ENCODE measurements at places on chromosomes 3 and 15.

DNA sequence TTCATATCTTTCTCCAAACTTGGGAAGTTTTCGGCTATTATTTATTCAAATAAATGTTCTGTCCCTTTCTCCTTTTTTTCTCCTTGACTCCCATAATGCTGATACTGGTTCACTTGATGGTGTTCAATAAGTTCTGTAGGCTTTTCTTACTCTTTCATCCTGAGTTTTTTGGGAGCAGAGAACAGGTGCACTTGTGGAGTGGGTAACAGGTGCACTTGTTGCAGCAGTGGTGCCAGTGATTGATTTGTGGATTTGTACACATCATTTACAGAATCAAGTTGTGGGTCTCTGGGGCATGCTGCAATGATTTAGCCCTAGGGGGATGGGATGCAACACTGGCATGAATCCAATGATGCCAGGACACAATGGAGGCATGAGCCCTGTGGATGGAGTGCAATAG, 14.8 kb upstream of the OR5H1 start:
- no peak for DNase-seq

DNA sequence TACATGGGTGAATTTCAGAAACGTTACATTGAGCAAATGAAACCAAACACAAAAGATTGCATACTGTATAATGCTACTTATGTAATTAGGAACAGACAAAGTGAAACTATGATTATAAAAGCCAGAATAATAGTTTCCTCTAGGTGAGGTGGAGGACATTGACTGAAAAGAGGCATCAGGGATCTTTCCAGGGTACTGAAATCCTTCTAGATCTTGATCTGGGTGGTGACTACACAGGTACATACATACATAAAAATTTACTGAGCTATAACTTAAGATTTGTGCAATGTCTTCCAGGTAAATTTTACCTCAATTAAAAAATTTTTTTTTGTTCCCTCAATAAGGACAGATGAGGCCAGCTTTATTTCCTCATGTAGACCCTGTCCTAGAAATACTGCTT, 665.6 kb upstream of the UBE2E2 start:
- DNase-seq, result no peak

GRCh38 chr3:52606373-52607085, 70.1 kb downstream of the UQCC5 start:
- no peak for DNase-seq

DNA sequence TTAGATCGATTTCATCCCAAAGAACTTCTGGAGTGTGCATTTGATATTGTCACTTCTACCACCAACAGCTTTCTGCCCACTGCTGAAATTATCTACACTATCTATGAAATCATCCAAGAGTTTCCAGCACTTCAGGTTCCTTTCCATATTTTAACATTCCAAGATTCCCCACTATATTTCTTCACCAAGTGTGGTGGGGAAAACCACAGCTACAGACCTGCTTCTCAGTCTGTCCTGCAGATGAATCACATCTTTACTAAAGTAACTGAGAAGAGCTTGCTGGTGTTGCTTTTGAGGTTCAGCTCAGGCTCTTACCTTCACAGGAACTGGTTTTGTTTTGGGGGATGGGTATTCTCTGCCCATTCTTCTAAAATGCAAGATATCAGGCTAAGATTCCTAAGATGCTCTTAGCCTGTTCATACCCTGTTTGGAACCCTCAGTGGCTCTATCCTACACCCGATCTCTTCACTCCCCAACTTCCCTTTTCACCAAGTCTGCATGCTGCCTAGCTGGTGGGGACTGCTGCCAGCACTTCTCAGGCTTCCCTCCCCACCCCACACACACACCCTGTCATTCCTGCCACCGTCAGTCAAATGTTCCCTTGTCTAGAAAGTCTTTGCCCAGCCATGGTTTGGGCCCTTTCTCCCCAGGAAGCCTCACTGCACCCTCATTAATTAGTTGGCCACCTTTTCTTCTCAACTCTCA, 30.8 kb downstream of the SRP14 start:
- no peak for DNase-seq

- no peak for DNase-seq
These were observed 66.7 kb downstream of the FBXL22 start for GRCh38 chr15:63663906-63664305.

GRCh38 chr15:96089405-96090058, 241.0 kb upstream of the NR2F2 start:
- no peak for DNase-seq

DNA sequence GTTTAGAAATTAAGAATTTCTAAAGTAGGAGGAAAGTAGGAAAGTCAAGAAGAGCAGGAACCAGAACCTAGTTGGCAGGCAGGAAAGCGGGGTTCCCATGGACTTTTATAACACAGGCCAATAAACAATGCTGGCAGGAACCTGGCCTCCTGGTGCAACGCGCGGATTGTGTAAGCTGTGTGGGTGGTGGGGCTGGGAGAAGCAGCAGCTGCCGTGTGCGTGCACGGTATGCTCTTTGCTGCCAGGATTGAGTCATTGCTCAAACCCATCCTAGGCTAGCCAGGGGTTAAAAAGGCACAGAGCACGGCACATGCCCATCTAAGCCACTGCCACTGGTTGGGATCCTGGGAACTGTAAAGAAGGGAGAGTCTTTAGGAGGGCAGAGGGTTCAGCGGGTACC, 209.9 kb upstream of the RGMA start:
- no peak for DNase-seq

DNA sequence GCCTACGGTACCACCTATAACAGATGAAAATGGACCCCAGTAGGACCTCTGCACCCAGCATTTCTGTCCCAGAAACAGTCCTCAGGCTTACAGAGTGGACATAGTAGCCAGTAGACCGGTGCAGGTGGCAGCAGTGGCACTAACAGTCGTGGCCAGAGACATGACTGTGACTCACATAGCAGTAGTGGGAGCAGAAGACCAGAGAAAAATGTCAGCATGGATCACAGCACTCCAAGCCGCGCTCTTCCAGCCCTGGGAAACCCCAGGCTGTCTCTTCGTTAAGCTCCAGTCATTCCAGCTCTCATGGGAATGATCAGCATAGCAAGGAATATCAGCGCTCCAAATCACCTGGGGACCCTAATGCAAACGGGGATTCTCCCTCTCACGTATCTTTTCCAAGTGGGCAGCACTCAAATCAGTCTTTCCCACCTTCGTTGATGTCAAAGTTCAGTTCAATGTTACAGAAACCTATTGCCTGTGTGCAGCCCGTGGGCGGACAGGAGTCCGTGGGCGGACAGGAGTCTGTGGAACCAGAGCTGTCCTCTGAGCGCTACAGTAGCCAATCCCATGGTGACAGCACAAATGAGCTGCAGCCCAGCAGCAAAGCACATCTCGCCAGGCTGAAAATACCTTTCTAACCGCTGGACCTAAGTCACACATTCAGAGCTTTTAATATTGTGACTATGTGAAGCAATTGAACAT, 10.5 kb downstream of the BFSP2 start:
- no peak for DNase-seq
